Amygdala (tissue), 56 donors: ENCODE measurements at places on chromosomes 4 and X.
A peak's percentile ranks its signal among the peaks of the same experiment; 100 is the strongest.

- no peak for DNase-seq
Observed at GRCh38 chr4:61203436-61203790, 3.3 kb downstream of the ADGRL3 start.

GRCh38 chr4:138513535-138513934 lies 271.4 kb upstream of the SLC7A11 start:
- DNase-seq = no peak

DNA sequence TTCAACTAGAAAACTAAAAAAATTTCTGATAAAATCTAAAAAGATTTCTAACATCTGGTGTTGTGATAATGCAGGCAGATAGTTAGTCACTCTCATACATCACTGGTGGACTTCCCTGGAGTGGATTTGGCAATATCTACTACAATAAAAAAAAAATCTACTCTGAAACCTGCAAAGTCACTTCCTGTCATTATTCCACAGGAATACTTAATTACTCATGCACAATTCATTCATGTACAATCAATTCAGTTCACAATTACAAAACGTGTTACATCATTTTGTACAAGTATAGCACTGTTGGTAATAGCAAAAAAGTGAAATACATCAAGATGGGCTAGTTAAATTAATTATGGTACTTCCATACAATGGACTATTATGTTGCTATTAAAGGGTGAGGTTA lies 16.5 kb upstream of the RHOH start:
- no peak for DNase-seq

- no peak for DNase-seq
Observed at GRCh38 chr4:158128540-158128939, 44.3 kb downstream of the GASK1B start.

DNA sequence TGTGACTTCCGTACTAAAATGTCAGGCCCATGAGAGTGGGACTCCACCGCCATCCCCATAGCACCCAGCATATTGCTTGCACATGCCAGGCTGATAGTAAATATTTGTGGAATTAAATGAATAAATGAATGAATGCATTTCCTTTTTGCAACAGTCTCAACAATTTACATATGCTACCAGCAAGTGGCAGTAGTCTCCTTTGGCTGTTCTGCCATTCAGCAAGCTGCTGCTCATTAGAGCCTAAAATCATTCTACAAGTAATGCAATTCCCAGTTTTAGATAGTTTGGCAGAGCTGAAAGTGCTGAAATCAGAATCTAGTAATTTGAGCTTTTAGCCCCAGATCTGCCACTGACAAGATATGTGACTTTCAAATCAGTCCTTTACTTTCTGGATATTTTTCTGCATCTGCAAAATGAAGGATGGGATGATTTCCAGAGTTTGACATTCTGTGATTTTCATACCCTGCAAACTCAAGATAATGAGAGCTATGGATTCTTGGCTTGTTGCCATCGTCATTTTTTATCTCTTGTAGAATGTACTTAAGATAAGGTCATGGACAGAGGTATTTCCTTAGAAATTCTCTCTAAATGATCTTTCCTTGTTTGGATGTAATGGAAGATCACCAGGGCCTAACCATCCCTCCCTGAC lies 35.7 kb upstream of the INTS6L start:
- peak; percentile 4 for DNase-seq

DNA sequence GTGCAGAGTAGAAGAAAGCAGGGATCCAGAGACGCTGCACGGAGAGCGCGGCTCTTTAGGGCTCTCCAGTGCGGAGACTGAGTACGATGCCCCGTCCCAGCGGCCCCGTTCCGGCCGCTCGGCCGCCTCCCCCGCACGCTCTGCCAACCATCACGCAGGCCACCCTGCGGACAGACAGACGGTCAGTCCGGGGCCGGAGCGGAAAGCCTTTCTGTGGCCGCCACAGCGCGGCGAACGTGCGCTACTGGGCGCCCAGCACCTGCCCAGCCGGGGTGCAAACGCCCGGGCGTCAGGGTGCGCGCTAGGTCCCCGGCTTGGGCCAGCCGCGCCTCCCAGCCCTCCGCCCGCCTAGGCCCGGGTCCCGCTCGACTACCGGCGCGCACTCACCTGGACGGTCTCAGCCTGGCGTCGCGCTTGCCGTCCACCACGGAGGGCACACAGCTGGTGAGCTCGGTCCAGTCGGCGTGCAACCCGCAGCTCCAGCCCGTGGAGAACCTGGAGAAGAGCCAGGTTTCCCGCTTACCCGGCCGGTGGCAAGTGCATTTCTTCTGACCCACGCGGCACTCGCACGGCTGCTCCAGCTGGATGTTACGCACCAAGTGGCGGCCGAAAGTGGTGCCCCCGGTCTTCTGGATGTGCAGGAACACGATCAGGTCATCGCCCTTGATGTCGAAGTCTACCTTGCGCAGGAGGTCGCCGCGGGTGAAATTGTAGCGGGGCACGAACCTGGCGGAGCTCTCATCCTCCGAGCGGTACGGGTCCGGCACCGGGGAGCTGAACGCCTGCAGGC lies 1.8 kb downstream of the HS6ST2 start:
- DNase-seq = no peak

DNA sequence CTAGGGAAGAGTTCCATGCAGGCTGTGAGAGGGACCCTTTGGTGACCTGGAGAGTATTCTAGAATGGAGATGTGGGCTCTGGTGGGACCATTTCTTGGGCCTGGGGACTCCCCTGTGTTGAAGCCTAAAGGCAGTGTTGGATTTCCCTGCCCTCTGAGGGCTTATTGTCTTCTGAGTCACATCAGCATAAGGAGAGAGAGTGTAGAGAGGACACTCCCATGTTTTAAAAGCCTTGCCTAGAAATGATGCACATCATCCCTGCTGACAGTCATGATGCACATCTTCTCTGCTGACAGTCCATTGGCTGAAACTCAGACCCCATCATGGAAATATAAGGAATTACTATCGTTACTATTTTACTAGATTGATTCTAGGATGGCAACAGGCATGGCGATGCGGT lies 51.9 kb downstream of the FAM114A1 start:
- DNase-seq = no peak

DNA sequence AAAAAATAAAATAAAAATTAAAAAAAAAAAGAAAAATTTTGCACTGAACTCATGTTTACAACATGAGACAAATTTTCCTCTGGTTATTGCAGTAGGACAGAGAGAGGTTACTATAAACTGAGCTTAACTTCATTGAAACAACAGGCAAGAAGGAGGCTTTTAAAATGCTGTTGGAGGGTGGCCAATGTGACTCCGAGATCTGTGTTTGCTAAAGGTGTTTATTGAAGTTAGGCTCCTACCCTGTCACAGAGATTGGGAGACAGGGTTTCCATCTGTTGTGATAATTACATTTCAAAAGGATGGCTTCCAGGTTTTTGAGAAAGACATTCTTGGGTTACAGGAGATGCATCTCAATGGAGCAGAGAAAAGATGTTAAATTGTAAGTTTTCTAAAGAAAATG lies 370.5 kb upstream of the HS3ST1 start:
- DNase-seq = no peak

- no peak for DNase-seq
Observed at GRCh38 chr4:171875291-171875690, 62.1 kb downstream of the GALNTL6 start.

GRCh38 chrX:116282751-116283150 lies 112.2 kb downstream of the AGTR2 start:
- DNase-seq = no peak

GRCh38 chrX:7179446-7179845 lies 31.5 kb upstream of the PUDP start:
- no peak for DNase-seq

- DNase-seq = no peak
Observed at GRCh38 chr4:176781739-176782100, 11.0 kb downstream of the VEGFC start.

DNA sequence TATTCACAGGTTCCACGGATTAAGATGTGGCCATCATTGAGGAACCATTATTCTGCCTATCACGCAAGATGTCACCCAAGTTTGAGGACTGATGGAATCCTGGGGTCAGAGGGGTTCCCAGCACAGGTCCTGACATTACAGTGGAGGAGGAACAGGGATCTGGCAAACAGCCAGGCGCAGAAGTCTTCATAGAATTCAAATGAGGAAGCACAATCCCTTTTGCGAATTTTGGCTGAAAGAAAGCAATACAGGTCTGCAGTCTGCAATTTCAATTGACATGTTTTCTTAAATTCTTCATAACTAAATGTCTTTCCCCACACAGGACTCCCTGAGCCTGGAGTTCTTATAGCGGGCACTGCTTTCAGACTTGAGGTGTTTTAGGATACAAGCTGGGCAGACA lies 14.5 kb downstream of the DOCK11 start:
- no peak for DNase-seq

- DNase-seq = no peak
Observed at GRCh38 chr4:155822572-155822971, 43.5 kb downstream of the ASIC5 start.

DNA sequence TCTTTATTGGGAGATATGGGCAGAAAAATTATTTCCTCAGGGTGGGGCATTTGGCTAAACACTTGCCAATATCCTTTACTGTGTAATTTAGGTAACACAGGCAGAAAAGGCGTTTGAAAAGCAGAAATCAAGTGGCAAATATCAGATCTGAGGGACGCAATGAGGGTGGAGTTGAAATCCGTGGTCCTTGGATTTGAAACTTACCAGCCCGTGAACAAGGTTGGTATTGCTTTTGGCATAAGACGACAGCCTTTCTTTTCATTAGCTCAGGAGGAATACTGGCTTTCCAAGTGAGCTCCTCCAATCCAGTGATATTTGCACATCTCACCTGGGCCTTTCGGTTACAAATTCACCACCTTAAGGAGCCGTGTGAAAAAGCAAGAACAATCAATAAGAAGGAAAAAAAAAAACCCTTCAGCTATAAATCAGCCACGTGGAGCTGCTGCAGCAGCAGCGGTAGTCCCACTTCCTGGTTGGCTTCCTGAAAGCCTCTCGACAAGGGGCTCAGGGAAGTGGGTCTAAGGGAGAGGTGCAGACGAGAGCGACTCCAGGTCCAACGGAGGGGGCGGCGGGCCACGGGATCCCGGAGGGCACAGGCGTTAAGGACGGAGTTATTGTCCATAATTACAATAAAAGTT lies 734 bp upstream of the GALNT7 start:
- DNase-seq = peak; percentile 38

DNA sequence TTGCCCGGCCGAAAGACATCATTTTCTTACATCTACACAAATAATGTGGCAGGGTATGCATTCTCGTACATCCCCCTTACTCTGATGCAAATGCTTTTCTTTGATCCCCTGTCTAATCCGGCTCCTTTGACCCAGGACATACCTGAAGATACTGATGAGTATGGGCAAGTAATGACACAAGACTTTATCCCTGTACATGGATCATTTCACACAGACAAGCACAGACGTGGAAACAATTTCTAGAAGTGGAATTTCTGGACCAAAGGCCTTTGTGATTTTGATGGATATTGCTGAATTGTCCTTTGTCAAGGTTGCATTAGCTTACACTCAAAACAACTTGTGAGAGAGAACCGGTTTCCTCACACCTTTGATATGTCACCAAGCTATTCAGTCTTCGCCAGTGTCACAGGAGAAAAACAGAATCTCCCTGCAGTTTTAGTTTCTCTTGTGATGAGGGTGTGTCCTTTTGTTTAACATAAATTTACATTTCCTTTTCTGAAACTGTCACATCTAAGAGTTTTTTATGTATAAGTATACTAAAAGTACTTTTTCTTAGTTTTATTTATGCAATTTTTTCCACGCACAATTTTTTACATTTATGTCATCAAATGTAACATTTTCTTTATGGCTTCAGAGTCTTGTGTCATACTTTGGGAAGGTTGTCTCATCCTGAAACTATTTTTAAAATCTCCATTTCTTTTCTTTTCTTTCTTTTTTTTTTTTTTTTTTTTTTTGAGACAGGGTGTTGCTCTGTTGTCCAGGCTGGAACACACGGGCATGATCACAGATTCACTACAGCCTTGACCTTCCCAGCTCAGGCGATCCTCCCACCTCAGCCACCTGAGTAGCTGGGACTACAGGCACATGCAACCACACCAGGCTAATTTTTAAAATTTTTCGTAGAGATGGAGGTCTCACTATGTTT lies 25.2 kb downstream of the RWDD4 start:
- DNase-seq = no peak

- DNase-seq = no peak
Observed at GRCh38 chrX:108230574-108230973, 139.0 kb downstream of the ATG4A start.

DNA sequence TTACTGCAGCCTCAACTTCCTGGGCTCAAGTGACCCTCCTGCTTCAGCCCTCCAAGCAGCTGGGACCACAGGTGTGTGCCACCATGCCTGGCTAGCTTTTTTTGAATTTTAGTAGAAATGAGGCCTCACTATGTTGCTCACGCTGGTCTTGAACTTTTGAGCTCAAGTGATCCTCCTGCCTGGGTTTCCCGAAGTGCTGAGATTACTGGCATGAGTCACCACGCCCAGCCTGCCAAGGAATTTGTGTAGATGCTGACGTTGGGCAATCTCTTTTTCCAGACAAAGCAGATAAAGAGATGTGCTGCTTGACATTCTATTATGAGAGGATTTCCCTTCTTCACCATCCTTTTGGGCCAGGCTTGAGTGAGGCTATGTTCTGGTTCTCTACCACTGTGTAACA lies 254.5 kb upstream of the RPS6KA3 start:
- no peak for DNase-seq

- no peak for DNase-seq
Observed at GRCh38 chrX:88838392-88838791, 91.4 kb downstream of the CPXCR1 start.

GRCh38 chrX:13816643-13817627 lies at the start of gene GPM6B:
Gene GPM6B, minus strand, starts transcription at chrX:13817093. Its CDS starts 189 bp downstream, at chrX:13816904.
- peak; percentile 50 for DNase-seq

GRCh38 chr4:93437991-93438390 lies 390.6 kb upstream of the ATOH1 start:
- no peak for DNase-seq

- no peak for DNase-seq
Observed at GRCh38 chr4:1992468-1993168, 16.2 kb downstream of the NELFA start.

DNA sequence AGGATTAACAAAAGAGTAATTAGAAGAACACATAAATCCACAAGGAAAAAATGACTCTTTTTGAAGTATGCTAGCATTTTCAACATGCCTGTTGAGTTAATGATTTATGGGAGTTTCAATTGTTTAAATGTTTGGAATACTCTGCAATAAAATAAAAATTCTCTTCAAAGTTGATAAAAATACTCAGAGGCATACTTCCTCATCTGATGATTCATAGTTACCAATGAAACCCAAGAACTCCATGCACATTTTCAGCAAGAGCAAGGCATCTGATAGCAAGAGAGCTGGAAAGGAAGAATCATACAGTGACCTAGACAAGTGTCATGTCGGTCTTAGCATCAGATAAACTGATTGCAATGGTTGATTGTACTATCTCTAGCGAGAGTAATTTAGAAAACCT lies 443.7 kb upstream of the ATOH1 start:
- no peak for DNase-seq

- no peak for DNase-seq
Observed at GRCh38 chrX:136899221-136899620, 18.7 kb upstream of the RBMX start.

DNA sequence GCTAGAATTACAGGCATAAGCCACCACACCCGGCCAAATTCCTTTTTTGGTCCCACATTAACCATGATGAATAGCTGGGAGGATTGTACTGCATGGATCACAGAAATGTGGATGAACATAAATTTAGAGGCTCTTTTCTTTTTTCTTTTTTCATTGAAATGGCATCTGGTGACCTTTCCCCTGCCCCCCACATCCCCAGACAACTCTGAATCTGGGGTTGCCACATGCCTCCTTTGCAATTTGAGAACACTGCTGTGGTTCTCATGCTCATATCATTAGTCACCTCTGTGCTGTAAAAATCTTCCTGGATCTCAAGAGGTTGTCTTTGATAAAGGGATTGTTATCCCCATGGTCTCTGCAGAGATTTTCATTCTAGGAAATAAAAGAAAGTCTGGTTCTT lies 22.8 kb upstream of the FMR1NB start:
- DNase-seq = no peak
